ENCODE measurements at places on chromosomes 3 and 15.

DNA sequence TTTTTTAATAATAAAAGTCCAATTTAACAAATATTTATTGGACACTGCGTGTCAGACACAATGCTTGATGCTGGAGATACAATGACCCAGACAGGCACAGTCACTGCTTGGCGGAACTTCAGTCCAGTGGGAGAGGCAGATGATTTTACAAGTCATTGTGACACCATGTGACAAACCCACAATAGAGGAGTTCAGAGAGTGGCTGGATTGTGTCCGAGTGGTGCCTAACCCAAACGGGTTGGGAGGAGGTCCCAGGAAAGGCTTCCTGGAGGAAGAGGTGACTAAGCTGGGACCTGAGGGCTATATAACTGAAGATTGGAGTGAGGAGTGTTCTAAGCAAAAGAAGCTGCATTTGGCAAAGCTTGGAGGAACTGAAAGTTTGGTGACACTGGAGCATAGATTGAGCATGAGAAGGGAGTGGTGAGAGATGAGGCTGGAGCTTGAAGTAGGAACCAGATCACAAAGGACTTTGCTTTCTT is 41.4 kb downstream of the CRTC3 start:
- DNase-seq = no peak

DNA sequence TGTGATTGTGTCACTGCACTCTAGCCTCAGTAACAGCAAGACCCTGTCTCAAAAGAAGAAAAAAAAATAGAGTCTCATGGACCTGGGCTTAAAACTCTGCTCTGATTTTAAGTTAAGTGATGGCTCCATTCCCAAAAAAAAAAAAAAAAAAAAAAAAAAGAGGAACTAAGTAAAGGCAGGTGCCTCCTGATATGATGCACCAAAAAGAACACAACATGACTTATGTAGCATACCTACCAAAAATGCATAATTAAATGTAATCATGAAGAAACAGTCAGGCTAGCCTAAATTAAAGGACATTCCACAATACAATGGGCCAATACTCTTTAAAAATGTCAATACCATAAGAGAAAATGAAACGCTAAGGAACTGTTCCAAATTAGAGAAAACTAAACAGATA is 5.4 kb upstream of the IREB2 start:
- no peak for DNase-seq

DNA sequence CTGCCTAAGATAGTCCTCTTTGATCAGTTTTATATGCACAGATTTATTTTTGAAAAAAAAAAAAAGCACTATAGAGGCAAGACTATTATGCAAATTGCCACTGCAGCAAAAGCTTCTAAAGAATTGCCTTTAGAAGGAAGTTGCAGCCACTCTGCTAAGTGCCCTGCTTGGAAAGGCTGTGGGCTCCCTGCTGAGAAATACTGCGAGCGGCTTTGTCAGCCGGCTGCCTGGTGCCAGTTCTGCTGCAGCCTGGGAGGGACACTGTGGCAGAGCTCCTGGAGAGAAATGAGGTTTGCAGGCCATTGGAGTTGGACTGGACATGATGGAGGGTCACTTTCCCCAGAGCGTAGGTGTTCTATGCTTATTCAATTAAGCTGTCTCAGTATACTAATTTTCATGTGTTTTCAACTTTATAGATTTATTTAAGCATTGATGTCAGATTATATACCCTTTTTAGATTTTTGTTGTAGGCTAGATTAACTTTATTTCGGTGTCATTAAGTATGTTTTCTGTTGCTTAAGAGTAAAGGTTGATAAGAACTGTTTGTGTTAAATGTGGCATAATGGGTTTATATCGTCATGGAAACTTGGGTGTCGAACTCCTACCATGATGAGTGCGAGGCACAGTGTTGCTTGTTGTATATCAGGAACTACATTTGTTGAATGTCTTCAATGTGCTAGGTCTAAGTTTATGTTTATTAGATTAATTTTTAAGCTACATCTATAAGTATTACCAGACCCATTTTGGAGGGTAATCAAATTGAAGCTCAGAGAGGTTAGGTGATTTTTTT is 6.6 kb downstream of the MAP2K5 start:
- peak; percentile 100 for DNase-seq

GRCh38 chr3:170840291-170840859 is 29.6 kb downstream of the RPL22L1 start:
- no peak for DNase-seq

DNA sequence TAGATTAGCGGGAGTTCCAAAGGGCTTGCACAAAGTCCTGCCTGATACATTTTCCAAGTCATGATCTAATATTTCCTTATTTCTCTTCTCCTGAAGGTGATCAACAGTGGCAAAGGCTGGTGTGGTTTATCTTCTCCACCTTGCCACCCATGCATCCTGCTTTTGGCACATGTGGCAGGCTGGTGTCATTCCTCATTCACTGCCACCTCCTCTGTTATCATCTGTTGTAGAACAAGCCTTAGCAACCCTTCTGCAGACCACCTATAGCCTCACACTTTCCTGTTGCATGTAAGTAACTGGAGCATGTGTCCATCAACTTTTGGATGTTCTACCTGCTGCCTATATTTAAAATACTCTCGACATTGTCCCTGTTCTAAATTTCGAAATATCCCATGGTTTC is 294.1 kb downstream of the ZBTB20 start:
- no peak for DNase-seq

DNA sequence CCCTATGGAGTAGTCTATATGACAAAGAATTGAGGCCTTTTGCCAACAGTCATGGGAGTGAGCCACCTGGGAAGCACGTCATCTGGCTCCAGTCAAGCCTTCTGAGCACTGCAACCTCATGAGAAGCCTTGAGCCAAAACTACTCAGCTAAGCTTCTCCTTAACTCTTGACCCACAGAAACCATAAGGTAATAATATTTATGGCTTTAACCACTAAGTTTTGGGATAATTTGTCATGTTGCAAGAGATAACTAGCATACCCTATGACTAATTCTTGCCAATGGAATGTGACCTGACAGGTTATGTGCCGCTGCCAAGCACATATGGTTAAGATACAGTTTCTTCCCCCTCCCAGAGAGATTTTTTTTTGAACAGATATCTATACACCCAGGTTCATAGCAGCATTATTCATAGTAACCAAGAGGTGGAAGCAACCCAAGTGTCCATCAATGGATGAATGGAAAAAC is 11.8 kb upstream of the SLC6A11 start:
- no peak for DNase-seq

Measured in HAP-1 (cell line).